ENCODE measurements at places on chromosomes 1 and 21.

- DNase-seq = peak; percentile 45
Observed at GRCh38 chr1:89085781-89086180, 20.8 kb upstream of the GBP1 start.

GRCh38 chr1:219751870-219752507 lies 139.1 kb upstream of the ZC3H11B start:
- DNase-seq = no peak

DNA sequence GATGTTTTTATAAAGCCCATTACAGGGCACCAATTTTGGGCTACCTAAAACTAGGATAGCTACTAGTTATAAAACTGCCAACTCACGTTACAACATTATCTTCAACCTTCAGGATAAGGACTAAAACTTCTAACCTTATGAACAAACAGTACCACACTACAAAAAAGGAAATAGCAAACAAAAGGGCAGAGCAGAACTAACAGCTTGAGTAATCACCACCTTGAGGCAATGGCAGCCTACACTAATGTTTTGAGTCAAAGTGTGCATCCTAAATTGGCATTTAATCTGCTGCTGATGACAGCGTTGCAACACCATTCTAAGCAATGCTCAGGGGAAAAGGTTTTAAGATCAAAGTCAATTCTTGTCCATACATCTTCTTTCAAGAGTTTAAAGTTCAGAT lies 27.2 kb downstream of the PTP4A2 start:
- DNase-seq = no peak

- no peak for DNase-seq
Observed at GRCh38 chr1:234089396-234089795, 184.9 kb downstream of the SLC35F3 start.

- no peak for DNase-seq
Observed at GRCh38 chr1:55197099-55197498, 18.1 kb downstream of the USP24 start.

Measured in SK-N-DZ (cell line).